ENCODE measurements at places on chromosomes 3 and 15.

DNA sequence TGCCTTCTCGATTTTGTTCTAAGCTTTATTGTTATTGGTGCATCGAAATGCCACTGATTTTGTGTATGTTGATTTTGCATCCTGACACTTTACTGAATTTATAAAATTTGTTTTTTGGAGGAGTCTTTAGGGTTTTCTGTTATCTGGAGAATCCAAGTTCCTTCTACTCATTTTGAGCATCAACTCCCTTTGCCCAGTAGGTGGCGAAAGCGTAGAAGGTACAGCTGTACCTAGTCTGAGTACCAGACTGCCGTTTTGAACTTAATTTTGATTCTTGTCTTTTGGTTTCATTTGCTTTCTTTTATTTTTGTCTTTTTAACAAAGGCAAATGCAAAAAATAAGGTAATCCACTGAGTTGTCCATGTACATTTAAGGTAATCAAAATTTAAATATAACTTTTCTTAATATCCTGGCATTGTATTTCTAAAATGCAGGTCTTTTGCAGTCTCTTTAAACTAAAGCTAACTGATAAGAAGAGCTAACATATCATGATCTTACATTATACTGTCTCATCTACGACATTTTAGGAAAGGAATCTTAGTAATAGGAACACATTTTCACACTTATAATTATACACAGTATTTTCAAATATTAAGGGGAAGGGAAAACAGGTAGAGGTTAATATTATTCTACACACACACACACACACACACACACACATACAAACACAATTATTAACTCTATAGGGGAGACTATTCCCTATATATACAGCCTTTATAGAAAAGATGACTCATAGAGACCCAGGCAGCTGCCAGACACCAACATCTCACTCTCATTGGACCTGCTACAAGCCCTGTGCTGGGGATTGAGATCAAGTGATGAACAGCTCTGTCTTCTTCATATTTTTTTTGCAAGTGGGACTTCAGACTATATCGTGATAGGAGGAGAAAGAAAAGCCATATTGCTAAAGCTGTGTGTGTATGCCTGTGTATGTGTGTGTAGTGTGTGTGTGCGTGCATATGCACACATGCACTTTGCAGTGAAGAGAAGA, 71.8 kb downstream of the SYNPR start:
- peak; percentile 58 for DNase-seq

DNA sequence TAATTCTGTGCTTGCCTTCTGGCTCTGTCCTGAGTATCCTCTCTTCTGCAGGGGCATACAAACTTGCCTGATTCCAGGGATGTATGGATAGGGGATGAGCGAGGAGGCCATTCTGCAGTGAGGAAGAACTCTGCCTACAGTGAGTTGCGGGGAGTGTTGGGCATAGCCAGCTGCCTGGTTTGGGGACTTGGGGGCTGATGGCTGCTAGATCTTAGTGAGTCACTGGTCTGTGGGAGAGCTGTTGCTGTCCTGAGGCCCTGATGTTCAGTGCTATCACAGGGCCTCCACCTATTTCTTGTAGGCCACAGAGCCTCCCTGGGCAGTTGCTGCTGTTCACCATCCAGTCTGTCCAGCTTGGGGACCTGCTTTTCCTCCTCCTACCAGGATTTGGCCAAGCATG, 20.3 kb downstream of the CDAN1 start:
- no peak for DNase-seq

GRCh38 chr15:62119227-62119864, 45.7 kb downstream of the C2CD4B start:
- DNase-seq, result no peak

GRCh38 chr3:18868911-18869689, 279.2 kb upstream of the KCNH8 start:
- no peak for DNase-seq
